ENCODE measurements at places on chromosomes 5 and 9.

GRCh38 chr5:16666130-16666882, 49.5 kb upstream of the RETREG1 start:
- DNase-seq = no peak

- no peak for DNase-seq
These were observed 24.5 kb downstream of the DDX31 start for GRCh38 chr9:132645306-132645705.

DNA sequence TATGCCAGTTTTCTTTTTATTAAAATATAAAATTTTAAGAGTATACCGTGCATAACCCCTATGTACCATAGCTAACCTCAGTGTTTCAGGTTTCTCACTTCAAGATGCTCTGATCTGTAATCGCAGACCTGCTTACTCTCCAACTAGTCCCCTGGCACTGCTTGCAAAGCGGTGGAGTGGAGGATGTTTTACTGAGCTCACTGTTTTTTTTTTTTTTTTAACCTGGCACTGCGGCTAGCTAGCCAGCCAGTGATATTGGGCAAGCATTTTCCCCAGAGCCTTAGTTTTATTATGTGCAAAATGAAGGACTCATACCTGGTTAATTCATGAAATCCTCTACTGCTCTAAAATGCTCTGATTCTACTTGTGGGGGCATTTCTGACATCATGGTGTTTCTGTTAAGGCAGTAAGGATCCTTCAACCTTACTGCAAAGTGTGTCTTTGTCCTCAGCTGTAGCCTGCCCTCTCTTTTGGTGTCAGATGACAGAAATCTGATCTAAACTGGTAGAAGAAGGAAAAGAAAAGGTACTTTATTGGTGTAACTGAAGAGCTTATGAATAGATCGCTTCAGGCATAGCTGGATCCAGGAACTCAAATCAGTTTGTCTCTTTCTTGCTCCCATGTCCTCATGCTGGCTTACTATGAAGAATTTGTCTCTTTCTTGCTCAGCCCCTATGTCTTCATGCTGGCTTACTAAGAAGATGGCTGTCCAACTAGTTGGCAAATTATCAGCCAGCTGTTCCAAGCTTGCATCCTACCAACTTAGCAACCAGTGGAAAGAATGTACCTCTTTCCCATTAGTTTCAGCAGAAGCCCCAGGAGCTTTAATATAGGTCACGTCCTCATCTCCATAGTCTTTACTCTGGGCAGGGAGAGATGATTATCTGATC, 59.8 kb downstream of the DOCK2 start:
- DNase-seq = no peak

- no peak for DNase-seq
These were observed 27.9 kb downstream of the TRPM6 start for GRCh38 chr9:74859786-74860185.

GRCh38 chr9:135152614-135153334, 65.3 kb downstream of the OLFM1 start:
- DNase-seq = no peak

- peak; percentile 12 for DNase-seq
These were observed 31.7 kb downstream of the ZDHHC21 start for GRCh38 chr9:14661421-14662059.

- no peak for DNase-seq
These were observed 55.1 kb upstream of the KDM4C start for GRCh38 chr9:6702707-6703106.

DNA sequence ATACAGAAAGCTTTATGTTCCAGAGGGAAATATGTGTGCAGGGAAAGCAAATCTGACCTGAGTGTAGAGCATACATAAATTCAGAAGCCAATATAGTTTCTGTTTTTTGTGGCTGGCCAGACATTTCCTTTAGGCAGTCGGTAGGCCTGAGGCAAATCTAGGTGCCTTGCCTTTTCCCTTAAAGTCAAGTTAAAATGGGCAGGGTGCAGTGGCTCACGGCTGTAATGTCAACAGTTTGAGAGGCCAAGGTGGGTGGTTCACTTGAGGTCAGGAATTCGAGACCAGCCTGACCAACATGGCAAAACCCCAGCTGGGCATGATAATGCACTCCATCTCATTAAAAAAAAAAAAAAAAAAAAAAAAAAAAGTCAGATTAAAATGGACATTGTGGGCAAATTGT, 31.2 kb downstream of the PHAX start:
- DNase-seq = no peak

DNA sequence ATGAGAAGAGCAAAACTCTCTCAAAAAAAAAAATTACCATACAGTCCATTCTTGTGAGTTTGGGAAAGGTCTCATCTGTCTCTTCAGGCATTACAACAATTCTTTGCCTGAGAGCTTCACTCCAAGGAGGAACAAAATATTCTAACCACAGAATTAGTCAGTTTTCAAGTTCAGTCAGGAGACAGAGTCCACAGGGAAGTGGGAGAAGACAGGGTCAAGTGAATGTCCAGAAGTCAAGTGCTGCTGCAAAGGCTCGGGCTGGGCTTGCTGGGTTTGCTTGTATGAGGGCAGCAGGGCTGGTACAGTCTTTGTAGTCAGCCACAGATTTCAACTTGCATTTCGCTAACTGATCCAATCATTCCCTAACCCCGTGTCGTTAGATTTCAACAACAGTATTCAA, 17.6 kb upstream of the HEXB start:
- no peak for DNase-seq

DNA sequence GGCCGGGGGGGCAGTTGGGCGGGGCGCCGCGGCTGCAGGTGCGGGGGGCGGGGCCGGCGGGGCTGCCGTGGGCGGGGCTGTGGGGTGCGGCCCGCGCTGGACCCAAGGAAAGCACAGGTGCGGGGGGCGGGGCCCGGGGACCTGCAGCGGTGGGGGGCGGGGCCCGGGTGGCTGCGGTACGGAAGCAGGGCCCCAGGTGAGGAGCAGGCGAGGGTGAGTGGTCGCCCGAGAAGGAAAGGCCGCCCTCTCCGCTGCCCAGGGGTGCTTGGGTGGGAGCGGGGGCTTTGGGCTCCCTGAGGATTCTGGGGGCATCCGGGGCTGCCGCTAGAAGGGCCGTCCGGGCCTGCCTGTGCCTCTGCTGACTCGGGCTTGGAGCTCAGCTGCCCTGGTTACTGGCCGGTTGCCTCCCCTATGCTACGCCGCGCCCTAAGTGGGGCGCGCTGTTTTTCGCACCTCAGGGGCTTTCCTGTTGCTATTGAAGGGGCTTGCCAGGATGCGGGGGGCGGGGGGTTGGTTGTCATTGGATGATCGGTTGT, 767 bp downstream of the RALGPS1 start:
- DNase-seq = peak; percentile 62

DNA sequence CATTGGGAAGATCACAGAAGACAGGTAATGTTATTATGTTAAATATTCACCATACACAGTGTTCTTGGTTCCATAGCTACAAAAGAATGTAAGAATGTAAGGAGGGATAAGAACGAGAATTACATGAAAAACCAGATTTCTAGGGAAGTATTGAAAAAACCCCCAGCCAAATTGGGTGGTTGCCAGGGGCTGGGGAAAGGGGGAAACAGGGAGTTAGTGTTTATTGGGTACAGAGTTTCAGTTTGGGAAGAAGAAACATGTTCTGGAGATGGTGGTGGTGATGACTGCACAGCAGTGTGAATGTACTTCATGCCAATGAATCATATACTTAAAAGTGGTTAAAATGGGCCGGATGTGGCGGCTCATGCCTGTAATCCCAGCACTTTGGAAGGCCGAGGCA, 40.3 kb downstream of the GLRX start:
- DNase-seq = no peak

DNA sequence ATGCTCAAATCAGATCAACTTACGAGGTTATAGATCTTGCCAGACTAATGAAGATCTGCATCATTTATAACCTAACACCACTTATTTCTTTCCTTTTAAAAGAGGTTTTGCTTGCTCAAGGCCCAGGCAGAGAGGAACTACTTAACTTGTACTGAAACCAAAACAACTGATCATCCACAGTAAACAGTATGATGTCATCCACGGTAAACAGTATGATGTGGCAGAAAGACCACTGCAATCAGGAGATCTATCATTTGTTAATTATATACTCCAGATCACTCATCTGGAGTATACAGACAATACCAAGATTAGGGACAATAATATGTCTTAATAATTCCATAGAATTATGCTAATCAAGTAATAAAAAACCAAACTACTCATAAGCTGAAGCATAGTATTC, 116.8 kb downstream of the ADAMTS6 start:
- no peak for DNase-seq

- no peak for DNase-seq
These were observed 60.9 kb downstream of the OLFM1 start for GRCh38 chr9:135148386-135148785.

GRCh38 chr5:87300744-87301143, 33.1 kb downstream of the RASA1 start:
- DNase-seq = no peak

- no peak for DNase-seq
These were observed 20.8 kb downstream of the RGS3 start for GRCh38 chr9:113484258-113484730.

GRCh38 chr9:34989946-34990635, 546 bp downstream of the DNAJB5 start:
- peak; percentile 54 for DNase-seq

- no peak for DNase-seq
These were observed 6.9 kb downstream of the SELENOP start for GRCh38 chr5:42804717-42805339.

DNA sequence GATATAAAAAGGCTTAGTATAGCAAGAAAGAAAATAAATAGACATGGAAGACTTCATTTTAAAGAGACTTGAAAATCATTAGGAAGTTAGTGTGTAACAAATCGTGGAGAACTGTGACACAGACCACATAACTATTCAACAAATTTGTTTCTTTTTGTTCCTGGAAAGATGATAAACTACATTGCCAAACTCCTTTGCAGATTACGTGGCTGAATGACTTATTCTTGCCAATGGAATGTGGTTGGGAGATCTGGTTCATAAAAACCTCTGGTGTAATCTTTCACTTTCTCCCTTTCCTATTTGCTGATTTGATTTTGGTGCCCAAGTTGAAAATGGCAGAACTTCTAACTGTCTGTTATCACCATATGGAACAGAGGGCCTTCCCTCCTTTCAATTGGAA, 328.9 kb upstream of the MEF2C start:
- DNase-seq = no peak

DNA sequence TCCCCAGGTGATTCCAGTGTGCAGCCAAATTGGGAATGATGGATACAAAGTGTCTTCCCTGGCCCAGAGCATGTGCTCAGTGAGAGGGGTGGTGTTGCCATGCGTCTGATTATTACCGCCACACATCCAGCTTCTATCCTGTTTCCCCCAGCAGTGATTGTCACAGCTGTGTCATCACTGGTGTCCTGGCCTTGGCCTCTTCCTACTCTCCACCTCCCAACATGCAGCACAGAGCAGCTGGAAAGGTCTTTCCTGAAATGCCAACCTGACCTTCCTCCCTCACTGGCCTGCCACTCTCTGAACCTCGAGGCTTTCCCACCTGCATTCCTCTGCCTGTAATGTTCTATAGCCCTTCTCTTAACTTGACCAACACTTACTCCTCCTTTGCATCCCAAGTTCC, 60.0 kb downstream of the TMOD1 start:
- no peak for DNase-seq

DNA sequence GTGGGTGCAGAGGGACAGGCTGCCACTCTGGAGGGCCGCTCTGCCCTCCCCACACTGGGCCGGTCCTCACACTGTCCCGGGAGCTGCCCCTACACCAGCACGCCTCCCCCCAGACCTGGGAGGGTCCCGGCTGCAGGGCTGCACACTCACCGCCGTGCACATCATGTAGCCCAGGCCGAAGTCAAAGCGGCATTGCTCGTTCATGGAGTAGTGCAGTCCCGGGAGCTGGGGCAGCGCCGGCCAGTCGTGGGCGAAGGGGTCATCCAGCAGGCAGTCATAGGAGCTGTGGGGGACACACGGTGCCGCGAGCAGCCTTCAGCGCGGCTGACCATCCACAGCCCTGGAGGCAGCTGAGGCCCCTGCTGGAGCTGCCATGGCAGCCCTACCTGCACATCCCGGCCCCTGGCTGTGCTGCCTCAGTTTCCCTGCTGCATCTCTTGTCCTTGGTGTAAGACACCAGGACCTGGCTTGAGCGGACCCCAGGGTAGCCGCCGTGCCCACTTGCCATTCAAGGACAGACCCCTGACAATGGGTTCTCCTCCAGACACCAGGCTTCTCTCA, 93.2 kb downstream of the ZNF354C start:
- no peak for DNase-seq

DNA sequence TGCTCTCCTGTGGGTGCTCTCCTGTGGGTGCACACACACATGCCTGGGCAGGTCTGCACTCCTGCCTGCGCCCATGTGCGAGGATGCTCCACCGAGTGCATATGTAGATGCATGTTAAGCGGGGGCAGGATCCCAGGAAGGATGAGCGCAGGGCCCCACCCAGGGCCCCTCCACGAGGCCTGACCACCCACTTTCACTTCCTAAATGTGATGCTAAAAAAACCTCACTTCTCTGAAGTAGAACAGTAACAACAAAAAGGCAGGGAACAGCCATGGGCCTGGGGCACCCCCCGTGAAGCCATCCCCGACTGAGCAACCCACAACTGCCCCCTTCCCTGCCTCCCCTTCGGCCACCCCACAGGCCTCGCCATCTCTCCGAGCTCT, 48.2 kb upstream of the SARDH start:
- no peak for DNase-seq

DNA sequence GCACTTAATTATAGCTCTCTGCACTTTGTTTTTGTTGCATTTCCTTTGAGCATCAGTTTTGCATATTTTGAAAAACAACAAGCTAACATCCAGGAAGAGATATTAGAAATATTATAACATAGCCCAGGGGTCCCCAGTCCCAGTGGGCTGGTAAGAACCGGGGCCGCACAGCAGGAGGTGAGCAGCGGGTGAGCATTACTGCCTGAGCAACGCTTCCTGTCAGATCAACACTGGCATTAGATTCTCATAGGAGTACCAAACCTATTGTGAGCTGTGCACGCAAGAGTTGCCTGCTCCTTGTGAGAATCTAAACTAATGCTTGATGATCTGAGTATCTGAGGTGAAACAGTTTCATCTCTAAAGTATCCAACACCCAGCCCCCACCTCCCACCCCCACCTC, 675.9 kb upstream of the ZNF608 start:
- no peak for DNase-seq

DNA sequence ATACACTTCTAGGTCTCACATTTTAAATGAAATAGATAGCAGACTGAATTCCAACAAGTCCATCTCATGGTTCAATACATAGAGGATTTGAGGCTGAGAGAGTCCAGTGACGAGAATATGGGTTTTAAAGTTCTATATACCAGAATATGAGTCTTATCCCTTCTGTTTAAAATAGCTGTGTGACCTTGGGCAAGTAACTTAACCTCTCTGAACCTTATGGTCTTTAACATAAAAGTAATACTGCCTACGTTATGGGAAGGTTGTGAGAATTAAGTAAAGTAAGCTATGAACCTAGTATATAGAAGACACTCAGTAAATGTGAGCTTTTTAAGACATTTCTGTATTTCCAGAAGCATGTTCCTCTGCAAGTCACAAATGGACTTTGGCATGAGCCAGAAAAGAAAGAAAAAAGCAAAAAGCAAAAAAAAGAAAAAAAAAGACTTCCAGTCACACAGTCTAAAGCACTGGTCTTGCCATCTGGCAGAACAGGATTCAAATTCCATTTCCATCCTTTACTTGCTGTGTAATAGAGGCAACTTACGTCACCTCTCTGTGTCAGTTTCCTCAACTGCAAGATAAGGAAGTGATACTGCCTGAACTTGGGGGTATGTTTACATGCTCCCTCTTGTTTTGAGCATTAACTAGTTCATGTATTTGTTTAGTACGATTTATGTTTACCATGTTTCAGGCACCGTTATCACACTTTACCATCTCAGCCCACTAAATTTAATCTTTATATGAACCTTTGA, 248.2 kb downstream of the TRIM32 start:
- no peak for DNase-seq

Measured in CD4-positive, alpha-beta T cell treated with Interleukin-17A for 1 hour (primary cell).